ENCODE measurements at places on chromosomes 13 and 19.

DNA sequence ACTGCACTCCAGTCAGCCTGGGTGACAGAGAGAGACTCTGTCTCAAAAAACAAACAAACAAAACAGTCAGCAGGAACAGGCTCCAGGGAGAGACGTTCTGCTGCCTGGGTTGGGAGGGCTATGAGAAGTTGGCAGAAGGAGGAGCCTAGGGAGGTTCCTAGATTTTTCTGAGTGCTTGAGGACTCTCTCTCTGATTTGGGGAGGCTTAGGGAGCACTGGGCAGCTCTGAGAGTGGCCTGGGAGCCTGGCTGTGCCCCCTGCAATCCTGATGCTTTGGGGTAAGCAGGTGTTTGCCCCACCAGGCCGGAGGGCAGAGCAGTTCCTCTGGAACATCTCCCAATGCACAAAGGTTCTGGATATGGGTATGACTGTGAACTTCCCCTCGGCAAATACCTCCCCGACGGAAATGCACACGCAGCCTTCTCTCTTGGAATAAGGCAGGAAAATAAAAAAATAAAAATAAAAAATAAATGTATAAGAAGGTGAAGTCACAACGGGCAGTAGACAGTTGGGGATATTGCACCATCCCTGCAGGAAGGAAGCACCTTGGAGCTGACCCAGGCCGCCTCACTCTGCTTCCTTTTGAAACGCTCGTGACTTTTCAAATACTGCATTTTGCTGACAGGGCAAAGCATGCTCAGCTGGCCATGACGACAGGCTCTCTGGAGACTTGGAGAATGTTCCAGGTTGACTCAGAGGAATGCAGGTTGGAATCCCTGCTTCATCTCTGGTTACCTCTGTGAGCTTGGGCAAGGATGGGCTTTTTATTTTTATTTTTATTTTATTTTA is 26.5 kb upstream of the HOMER3 start:
- no peak for DNase-seq

- no peak for DNase-seq
These were observed 2.2 kb downstream of the AKT2 start for GRCh38 chr19:40282920-40283319.

- DNase-seq, result no peak
These were observed 792 bp upstream of the PEX11G start for GRCh38 chr19:7489609-7490044.

DNA sequence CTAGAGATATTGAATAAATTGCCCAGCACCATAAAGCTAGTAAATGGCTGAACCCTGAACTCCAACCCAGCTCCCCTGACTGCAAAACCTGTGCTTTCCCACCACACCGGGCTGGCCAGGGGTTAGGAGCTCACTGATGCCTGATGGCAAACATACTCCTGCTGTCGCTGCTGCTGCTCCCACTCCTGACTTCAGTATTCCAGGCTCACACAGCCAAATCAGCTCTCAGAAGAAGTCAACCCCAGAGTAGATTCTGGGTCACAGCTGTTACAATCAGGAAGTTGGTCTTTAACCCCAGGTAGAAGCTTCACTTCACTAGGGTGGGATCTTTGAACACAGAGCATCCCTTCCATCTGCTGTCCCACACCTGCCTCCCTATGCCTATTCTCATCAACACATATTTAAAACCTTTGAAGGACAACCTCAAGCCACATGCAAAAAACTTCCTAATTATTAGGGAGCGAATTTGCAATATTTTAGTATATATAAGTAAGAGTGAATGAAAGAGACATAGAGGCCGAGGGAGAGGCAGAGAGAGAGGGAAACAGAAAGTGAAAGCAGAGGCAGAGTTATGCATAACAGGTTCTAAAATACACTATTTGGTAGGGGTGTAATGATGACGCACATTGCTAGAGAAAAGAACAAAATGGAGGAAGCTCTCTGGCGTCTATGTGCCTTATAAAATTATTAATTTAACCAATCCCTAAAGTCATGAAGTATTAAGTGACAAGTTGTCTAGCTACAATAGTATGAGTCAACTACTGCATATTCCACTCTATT is 99.4 kb upstream of the SERP2 start:
- DNase-seq, result no peak

DNA sequence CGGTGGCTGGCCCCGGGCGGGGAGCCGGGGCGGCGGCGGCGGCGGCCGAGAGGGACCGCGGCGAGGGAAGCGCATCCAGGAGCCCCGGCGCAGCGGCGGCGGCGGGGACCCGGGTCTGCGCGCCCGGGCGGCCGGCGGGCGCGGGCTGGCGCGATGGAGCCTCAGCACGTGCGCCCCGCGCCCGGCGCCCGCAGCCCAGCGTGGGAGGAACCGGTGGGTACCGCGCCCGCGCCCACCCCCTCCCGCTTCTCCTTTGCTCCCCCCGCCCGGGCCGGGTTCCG is 7.8 kb upstream of the DGKH start:
- no peak for DNase-seq

DNA sequence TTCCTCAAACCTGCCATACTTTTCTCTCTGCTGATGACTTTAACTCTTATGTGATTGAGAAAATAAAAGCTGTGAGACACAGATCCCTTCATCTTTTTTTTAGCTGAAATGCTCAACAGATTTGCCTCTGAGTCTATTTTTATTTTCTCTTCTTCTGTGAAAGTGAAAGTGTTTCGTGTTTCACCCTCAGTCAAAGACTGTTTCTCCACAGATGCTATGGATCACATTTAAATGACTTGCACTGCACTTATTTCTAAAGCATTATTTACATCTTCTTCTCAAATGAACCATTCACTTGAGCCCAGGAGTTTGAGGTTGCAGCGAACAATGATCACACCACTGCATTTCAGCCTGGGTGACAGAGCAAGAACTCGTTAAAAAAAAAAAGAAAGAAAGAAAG is 890.1 kb upstream of the PCDH20 start:
- DNase-seq, result no peak

GRCh38 chr13:25153736-25154135 is 18.4 kb downstream of the AMER2 start:
- no peak for DNase-seq

DNA sequence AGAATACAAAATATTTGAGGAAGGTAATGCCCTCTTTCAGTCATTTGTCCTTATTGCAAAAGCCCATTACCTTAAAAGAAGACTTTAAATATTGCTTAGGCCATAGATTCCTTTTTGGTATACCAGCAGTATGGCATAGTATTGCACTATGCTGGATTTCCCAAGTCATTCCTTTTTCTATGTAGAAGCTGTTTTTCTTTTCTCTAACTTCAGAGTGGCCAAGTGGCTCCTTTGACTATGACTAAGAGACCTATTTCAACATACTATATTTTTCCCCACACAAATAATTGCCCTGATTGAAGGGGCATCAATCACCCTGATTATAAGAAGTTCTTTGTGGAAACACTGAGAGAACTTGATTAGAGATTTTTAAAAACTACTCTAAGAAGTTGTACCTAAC is 68.6 kb downstream of the UFM1 start:
- DNase-seq, result no peak

DNA sequence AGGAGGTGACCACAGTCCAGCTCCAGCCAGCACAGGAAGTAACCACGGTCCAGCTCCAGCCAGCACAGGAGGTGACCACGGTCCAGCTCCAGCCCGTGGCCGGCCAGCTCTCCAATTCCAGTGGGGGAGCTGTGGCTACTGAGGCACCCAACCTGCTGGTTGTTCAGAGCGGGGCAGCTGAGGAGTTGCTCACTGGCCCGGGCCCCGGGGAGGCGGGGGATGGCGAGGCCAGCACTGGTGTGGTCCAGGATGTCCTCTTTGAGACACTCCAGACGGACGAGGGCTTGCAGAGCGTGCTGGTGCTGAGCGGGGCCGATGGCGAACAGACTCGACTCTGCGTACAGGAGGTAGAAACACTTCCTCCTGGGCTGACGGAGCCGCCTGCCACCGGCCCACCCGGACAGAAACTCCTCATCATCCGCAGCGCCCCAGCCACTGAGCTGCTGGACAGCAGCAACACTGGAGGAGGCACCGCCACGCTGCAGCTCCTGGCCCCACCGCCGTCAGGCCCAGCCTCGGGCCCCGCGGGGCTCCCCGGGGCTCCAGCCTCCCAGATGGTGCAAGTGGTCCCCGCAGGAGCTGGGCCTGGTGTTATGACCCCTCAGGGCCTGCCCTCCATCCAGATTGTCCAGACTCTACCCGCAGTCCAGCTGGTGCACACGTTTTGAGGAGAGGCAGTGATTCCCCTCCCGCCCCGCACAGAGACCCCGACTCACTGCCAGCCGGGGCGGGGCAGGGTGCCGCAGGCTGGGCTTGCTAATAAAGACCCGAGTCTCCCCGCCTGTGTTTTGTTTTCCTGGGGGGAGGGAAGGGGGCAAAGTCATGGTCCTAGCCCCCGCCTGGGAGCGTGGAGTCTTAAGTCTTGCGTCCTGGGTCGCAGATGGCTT is 1.0 kb upstream of the NAT14 start:
- no peak for DNase-seq

GRCh38 chr19:33175156-33175782 is 18.9 kb upstream of the LRP3 start:
- no peak for DNase-seq

DNA sequence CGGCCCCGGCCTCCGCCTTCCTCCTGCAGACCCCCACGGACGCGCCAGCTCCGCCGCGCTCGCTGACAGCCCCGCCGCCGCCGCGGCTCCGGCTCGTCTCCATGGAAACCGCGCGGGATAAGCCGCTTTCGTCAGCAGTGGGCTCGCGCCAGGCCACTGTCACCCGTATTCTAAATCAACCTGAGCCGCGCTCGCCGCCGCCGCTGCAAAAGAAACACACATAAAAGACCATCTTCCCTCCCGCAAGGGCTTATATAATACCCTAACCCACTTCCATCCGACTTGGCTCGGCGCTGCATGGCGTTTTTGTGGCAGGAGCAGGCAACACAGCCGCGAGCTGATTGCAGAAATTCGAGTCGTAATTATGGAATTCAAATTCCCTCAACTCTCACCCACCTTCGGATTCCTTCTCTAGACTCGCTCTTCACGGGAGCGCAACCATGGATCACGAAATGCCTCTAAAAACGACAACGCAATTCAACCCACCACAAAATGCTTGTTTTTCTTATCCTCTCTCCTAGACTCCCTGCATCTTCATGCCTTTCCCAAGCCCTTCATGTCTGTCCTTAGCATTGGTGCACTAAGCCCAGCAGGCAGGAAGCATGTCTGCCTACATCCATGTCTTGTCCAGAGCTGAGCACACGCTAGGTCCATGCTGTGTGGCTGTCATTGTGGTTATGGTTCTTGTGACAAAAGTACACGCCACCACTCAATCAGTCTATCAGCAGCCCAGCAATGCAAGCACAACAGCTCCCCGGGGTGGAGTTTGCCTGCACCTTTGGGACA is at the start of gene AMER2:
AMER2 (minus strand) TSS at position 772 of the 786 bp plus-strand sequence; CDS start at position 103, 669 bp downstream.
- no peak for DNase-seq

DNA sequence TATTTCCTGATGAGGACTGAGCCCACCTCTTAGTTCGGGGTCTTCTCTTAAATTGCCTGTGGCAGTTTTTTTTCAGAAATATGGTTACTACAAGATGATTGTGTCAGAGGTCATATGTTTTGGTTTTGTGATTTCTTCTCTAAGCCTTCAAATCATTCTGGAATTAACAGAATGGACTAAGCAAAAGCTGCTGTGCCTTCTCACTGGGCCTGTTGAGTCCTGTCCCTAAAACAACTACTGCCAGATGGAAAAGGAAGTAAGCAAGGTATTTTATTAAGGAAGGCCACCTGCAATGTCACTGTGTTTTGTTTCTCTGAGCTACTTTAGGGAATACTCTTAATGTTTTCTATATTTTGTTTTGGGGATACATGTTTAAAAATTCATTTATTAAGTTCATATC is 470.8 kb downstream of the PCDH20 start:
- no peak for DNase-seq

GRCh38 chr19:50652722-50653121 is 3.5 kb downstream of the C19orf81 start:
- no peak for DNase-seq

DNA sequence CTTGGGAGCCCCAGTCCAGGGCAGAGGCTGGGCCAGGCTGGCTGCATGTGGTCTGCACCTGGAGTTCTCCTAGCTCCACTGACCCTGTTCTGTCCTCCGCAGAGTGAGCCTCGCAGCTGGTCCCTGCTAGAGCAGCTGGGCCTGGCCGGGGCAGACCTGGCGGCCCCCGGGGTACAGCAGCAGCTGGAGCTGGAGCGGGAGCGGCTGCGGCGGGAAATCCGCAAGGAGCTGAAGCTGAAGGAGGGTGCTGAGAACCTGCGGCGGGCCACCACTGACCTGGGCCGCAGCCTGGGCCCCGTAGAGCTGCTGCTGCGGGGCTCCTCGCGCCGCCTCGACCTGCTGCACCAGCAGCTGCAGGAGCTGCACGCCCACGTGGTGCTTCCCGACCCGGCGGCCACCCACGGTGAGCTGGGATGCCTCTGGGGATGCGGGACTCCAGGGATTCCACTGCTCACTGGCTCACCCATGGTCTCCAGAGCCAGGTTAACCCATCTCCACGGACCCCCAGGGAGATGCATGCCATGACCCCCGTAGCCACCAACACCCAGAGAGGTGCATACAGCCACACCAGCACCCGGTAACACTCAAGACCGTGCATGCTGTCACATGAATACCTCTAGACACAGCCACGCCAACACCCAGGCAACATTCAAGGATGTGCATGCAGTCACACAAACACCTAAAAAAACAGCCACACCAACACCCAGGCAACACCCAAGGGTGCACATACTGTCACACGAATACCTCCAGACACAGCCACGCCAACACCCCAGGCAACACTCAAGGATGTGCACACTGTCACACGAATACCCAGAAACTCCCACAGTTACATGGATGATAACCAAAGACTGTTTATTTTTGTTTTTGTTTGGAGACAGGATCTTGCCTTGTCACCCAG is 8.2 kb downstream of the PKN1 start:
- no peak for DNase-seq

- DNase-seq, result no peak
These were observed 4.6 kb downstream of the PIK3R2 start for GRCh38 chr19:18157465-18158063.

DNA sequence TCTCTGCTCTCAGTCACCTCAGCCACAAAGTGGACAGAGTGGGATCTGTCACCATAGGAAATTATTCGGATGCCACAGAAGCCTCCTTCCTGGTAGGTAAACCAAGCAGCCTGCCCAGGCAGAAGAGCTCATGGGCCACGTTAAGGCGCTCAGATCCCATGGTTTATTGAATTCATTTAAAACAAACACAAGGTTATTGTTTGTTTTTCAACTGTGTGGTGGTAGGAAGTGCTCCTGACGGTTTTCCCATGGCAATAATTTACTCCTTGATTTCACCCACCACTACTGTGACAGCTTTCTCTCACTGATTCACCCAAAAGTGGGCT is 14.4 kb downstream of the BCAM start:
- DNase-seq, result no peak

- DNase-seq, result no peak
These were observed 19.3 kb upstream of the LGALS13 start for GRCh38 chr19:39582891-39583625.

DNA sequence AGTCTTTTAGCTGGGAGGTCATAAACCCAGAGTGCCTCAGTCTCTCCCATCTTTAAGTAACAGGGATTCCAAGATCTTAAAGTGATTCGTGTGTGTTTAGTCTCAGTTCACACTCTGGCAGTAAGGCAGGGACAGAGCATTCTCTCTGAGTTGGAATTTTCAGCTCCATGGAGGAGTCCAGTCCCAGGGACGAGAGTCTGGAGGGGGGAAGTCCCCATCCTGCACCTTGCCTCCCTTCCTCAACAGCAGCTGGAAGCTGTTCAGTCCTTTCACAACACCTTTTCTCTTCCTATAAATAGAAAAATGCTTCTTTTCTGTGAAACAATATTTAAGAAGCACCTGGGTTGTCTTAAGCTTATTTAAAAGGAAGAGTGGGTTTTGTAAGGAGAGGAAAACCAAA is 82.0 kb downstream of the KLF5 start:
- no peak for DNase-seq

- no peak for DNase-seq
These were observed 502.3 kb downstream of the KCTD12 start for GRCh38 chr13:76383676-76384461.

GRCh38 chr19:16096280-16096855 is 15.3 kb upstream of the RAB8A start:
- DNase-seq, result no peak

All from stimulated activated CD4-positive, alpha-beta T cell treated with anti-CD3 and anti-CD28 coated beads, TNF-alpha, amount 100 ng/mL, for 48 hours (primary cell).